COR-L47 (cell line): ENCODE measurements at places on chromosomes 6 and 20.

DNA sequence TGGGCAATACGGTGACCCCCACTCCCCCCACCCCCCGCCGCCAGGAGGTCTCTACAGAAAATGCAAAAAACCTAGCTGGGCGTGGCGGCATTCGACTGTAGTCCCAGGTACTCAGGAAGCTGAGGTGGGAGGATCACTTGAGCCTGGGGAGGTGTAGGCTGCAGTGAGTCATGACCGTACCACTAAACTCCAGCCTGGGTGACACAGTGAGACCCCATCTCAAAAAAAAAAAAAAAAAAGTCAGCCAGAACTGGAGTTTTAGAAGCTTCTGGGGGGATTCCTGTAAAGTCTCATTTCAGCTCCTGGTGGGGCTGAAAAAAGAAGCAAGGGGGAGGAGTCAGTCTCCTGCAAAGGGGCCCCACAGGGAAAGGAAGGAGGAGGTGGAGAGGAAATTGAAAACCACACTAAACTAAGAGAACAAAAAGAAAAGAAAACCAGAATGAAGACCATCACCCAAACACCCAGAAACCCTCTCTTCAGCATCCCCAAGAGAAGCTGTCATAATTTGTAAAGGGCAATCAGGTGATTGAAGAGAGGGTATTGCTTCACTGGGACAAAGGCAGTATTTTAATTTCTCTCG lies 50.4 kb downstream of the NOL4L start:
- no peak for DNase-seq

DNA sequence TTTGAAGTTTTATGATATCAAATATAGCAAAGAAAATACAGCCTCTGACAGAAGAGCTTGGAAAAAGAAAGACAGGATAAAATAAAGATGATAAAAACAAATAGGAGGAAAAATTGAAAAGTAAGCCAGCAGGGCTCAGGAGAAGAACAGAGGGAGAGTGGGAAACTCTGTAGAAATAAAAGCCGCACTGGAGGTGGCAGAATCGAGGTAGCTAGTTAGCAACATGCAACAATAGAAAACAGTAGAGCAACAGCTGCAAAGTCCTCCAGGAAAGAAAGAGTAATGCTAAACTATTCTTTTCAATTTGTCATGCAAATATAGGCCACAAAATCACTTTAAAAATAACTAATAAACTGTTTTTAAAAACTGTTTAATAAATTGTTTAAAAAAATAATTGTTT lies 28.8 kb downstream of the HBS1L start:
- no peak for DNase-seq

GRCh38 chr6:54014440-54014839 lies 96.8 kb upstream of the MLIP start:
- DNase-seq, result no peak

GRCh38 chr20:52379723-52380336 lies 188.3 kb upstream of the ZFP64 start:
- DNase-seq, result no peak

DNA sequence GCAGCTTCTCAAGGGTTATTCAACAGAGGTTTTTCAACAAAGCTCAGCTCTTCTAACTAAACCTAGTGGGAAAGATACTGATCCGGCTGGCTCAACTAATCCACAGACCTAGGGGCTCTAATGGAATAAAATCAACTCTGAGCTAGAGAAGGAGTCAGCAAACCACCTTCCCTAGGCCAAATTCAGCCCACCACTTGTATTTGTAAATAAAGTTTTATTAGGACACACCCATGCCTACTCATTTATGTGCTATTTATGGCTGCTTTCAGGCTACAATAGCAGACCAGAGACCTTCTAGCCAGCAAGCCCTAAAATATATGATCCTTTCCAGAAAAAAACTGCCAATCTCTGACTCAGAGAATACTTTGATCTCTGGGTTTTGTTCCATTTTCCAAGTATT lies 6.0 kb upstream of the RAB22A start:
- DNase-seq, result no peak

DNA sequence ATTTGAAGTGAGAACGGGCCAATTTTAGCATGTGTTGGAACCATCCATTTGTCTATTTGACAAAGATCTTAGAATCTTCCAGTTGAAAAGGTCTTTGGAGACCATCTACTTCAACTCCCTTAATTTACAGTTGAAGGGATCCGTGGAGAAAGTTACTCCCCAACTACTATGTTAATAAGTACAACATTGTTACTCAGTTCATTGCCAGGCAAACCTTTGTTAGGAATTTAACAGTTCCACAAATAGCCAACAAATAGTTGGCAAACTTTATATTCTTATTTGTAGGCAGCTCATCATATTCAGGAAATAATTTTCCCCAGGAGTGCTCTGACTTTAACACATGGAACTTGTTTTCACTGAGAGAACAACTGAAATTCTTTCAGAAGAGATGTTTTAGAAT lies 81.0 kb upstream of the FLRT3 start:
- no peak for DNase-seq

GRCh38 chr6:127291495-127291894 lies 24.8 kb downstream of the RNF146 start:
- no peak for DNase-seq

- DNase-seq, result no peak
Observed at GRCh38 chr20:51389543-51390264, 152.8 kb downstream of the NFATC2 start.

DNA sequence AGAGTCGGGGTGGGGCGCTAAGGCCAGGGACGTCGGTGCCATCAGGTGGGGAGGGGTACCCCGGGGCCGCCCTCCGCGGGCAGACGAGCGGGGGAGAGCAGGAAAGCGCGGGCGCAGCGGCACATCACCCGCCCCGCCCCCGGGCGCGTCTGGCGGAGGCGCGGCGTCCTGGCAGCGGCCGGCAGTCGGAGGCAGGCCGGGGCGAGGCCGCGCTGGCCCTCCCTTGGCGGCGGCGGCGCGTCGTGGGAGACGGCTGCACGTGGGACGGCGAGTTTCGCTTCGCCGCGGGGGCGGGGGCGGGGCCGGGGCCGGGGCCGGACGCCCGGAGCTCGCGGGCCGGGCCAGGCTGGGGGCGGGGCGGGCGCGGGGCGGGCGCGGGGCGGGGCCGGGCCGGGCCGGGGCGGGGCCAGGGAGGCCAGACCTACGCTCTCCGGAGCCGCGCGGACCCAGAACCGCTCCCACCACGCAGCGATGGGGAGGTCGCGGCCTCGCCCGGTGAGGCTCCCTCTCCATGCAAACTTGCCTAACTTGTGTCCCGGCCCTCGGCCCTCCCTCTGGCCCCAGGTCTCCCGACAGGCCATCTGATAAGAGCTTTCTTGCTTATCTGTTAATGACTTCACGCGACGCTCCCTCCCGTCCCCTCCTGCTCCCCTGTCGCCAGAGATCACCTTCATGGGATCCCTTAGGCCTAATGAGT lies 12.5 kb downstream of the ITPR3 start:
- DNase-seq, result peak; percentile 30

- no peak for DNase-seq
Observed at GRCh38 chr6:144776031-144776819, 491.1 kb downstream of the UTRN start.

- DNase-seq, result no peak
Observed at GRCh38 chr6:70257768-70258273, 45.1 kb downstream of the COL9A1 start.
